SJSA1 (cell line): ENCODE measurements at places on chromosomes 7 and 10. TPM values are rescaled to one million over a fixed set of nuclear protein-coding genes. Genes with fewer than 3 reads are reported as not detected.

- no peak for DNase-seq
Measured at GRCh38 chr7:113904521-113904920, 14.3 kb downstream of the PPP1R3A start.

GRCh38 chr7:124840435-124840834 lies 74.8 kb upstream of the GPR37 start:
- DNase-seq: no peak

DNA sequence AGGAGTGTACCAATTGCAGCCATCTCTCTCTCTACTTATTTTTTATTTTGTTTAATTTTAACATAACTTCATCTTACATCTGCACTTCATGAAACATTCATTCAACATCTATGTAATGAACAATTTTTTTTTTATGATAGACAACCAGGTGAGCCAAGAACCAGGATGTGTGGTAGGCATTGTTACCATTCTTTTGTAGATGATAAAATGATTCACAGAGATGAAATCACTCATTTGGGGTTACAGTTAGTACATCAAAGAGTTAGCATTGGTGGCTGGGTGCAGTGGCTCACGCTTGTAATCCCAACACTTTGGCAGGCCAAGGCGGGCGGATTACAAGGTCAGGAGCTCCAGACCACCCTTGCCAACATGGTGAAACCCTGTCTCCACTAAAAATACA lies 127.8 kb downstream of the HDAC9 start:
- DNase-seq: no peak

DNA sequence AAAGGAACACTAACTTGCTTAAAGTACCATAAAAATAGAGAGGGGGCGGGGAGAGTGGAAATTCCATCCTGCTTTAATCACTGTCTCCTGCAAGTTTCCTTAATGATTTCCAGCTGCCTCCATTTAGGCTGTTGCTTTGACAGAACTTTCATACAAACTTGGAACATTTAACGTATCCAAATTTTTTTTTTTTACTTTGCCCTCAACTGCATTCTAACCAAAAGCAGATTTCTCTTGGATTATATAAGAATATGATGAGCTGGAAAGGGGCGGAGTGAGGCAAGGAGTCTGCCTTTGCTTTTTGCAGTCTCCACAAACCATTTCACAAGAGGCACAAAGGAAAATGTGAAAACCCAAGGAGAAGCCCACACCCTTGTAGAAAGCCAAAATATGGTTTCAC lies 46.6 kb upstream of the COL1A2 start:
- DNase-seq: peak; percentile 89

- DNase-seq: no peak
Measured at GRCh38 chr7:137287651-137288258, 55.8 kb downstream of the PTN start.

DNA sequence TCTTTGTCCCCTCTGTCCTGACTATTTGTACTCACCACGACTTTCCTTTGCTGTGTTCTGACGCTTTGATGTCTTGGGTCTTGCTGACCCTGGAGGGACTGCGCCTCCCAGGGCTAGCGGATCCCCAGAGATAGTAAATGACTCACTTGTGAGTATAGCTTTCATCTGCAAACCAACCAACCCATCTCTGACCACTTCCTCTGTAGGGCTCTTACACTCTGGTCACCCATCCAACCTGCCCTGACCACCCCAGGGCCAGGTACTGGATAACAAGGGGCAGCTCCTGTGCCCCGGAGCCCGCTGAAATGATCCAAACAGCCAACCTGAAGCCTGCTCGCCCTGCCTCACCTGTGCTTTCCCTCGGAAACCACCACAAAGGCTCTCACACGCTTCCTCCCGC lies 125.2 kb upstream of the CARD11 start:
- no peak for DNase-seq

- no peak for DNase-seq
Measured at GRCh38 chr7:43296306-43296705, 183.9 kb downstream of the HECW1 start.

GRCh38 chr10:60762554-60762953 lies 15.7 kb upstream of the CDK1 start:
- no peak for DNase-seq

- DNase-seq: no peak
Measured at GRCh38 chr10:33588974-33589600, 254.6 kb upstream of the NRP1 start.

GRCh38 chr10:14524691-14525324 lies 194.1 kb upstream of the FRMD4A start:
- DNase-seq: no peak

The TET1 gene
- total RNA-seq: 1.9 and 4.4 TPM in 2 replicates

The PKD2L1 gene
- total RNA-seq: not detected in 2 replicates

The EN2 gene
- total RNA-seq: 0.11 TPM in 1 of 2 replicates, not detected in the other

The DPYSL4 gene
- total RNA-seq: 1.3 TPM in 1 of 2 replicates, not detected in the other

The LRRC17 gene
- total RNA-seq: 8.3 and 10.9 TPM in 2 replicates

The UNCX gene
- not detected in 2 replicates for total RNA-seq
